SJSA1 (cell line): ENCODE measurements at places on chromosomes 6 and 20.

- DNase-seq, result peak; percentile 3
Observed at GRCh38 chr6:29071831-29072723, 15.0 kb downstream of the OR2B3 start.

DNA sequence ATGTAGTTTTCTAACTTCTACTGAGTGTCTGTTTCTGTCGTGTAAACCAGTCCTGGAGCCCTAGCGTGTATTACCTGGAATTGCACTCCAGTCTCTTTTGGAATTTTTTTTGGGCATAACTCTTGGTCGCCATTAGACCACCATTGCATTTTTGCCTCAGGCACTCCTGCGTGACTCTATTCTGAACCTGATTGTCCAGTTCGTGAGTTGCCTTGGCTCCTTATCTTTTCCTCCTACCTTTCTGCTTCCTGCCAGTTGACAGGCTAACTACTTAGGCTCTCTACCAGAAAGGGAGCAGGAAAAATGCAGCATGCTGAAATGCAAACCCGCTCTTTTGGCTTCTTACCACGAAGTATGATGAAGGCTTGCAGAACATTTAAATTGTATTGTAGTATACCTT lies 490.9 kb upstream of the SOX4 start:
- DNase-seq, result no peak

DNA sequence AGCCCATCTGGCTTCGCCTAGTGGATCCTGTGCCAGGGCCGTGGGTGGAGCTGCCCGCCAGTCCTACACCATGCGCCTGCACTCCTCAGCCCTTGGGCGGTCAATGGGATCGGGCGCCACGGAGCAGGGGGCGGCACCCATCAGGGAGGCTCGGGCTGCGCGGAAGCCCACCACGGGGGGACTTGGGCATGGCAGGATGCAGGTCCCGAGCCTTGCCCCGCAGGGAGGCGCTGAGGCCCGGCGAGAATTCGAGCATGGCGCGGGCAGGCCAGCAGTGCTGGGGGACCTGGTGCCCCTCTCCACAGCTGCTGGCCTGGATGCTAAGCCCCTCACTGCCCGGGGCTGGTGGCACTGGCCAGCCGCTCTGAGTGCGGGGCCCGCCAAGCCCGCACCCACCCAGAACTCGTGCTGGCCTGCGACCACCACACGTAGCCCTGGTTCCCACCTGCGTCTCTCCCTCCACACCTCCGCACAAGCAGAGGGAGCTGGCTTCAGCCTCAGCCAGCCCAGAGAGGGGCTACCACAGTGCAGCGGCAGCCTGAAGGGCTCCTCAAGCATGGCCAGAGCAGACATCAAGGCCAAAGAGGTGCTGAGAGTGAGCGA lies 52.4 kb downstream of the ROS1 start:
- no peak for DNase-seq

DNA sequence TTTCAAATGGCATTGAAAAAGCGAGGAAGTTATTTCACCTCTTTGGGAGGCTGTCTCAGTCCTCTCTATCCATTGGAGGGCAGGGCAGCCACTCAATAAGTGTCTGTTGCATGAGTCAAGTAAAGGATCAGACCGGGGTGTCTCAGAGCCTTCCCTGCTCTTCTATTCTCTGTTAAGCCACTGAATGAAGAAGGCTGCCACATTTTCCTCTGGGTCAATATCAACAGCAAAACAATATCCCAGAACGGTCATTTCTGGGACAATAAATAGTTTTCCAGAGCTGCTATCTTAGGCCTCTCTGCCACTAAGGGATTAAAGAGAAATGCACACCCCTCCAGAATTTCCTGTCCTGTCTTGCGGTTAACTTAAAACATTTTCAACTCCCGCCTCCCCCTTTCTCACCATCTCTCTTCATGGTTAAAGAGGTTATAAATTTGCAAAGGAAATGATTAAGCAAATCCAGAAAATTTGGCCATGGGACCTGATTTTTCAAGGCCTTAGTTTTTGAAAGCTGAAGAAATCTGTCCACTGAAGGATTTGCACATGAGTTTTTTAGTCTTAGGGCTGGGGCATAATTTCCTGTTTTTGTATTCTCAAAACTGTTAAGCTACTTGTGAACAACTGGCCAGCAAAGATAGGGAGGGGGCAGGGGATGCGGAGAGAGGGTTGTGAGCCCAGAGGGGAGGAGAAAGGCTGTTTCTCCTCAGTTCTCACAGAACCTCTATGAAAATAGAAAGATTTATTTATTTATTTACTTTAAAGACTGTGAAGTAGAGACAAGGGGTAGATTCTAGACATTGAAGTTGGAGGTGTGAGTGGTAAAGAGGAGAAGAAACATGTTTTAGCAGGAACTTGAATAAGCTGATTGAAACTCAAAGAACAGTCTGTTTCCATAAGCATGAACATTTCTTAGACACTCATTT lies 135.7 kb downstream of the BCAS1 start:
- peak; percentile 59 for DNase-seq

GRCh38 chr6:100487638-100488037 lies 22.9 kb upstream of the SIM1 start:
- DNase-seq, result no peak

DNA sequence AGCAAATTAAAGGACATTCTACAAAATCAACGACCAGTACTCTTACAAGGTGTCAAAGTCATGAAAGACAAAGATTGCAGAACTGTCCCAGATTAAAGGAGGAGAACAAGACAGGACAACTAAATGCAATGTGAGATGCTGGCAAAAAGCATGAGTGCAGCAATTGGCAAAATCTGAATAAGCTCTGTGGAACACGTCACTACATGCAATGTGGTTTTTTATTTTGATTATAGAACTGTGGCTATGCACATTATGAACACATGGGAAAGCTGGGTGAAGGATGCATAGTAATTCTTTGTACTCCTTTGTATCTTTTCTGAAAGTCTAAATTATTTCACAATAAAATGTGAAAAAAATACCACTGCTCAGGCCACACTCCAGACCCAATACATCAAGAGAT lies 509.4 kb downstream of the KIF16B start:
- DNase-seq, result no peak

DNA sequence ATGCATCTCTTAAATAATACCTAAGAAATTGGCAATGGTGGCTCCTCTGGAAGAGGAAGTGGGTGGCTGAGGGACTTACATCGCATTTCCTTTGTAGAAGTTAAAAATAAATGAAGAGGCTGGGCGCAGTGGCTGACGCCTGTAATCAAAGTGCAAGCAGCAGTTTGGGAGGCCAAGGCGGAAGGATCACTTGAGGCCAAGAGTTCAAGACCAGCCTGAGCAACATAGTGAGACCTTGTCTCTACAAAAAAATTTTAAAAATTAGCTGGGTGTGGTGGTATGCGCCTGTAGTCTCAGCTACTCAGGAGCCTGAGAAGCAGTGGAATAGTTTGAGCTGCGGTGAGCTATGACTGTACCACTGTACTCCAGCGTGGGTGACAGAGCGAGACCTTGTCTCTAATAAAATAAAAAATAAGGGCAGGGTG lies 12.2 kb upstream of the NCOA3 start:
- no peak for DNase-seq
